ENCODE measurements at places on chromosomes 5 and 9. TPM values are rescaled to one million over a fixed set of nuclear protein-coding genes. Genes with fewer than 3 reads are reported as not detected.

GRCh38 chr9:133964463-133964862 is 27.7 kb downstream of the VAV2 start:
- no peak for DNase-seq

DNA sequence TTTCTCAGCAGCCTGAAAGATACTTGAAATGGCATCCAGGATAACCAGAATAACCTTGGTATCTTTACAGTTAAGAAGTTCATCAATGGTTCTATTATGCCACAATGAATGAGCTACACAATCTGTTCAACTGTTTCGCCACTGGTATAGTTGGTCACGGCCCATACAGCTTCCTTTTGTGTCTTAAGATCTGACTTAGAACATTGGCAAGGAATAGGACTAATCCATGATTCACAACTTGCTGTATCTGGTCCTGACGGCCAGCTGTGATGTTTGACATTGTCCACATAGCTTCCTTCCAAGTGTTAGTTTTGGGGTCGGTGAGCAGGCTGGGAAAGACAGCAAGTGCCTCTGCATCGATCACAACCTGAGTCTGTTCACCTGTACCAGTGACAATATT is 113.3 kb upstream of the RAD23B start:
- DNase-seq: no peak

- no peak for DNase-seq
Observed at GRCh38 chr5:11420969-11421368, 483.3 kb downstream of the CTNND2 start.

The RUSC2 gene
- 83.3 TPM for total RNA-seq

The REEP2 gene
- 1.3 TPM for total RNA-seq
